Left ventricle myocardium superior (tissue), 1 donor: ENCODE measurements at places on chromosomes 7 and 10. TPM values are rescaled to one million over a fixed set of nuclear protein-coding genes. Genes with fewer than 3 reads are reported as not detected.

GRCh38 chr7:133983685-133984419 is 143.3 kb upstream of the LRGUK start:
- no peak for DNase-seq

DNA sequence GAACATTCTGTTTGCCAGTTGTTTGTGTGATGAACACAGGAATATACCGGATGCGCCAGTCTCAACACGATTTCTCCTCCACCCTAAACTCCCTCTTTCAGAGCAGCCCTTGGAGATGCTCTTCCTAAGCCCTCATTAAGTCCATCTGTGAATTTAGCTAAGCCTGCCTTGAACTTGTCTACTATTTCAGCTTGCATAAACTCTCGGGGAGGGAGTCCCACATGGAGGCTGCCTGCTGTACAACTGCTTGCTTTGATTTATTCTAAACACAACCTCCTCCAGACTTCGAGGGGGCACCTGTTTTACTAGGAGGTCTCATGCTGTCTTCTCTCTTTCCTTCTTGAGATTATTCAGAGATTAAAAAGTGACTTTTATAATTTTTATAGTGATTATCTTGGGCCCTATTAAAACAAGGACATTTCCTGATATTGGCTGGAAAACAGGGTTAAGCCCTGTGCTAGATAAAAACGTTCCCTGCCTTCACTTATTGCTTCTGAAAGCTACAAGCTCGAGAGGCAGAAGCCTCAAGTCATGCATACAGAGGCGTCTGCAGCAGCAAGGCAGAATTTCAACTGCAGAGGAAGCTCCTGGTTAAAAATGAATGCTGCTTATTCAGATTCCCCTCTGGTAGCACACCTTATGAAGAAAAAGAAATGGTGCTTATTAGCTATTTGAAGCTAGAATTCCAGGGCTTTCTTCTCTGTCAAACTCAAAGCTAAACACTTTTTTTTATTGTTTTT is 174.3 kb downstream of the FANK1 start:
- DNase-seq, result no peak

- DNase-seq, result peak; percentile 35
Measured at GRCh38 chr7:105978035-105978434, 15.0 kb downstream of the CDHR3 start.

GRCh38 chr7:71354716-71355115 is 222.8 kb downstream of the GALNT17 start:
- no peak for DNase-seq

The TMEM273 gene
- total RNA-seq, result 17.6 TPM

DNA sequence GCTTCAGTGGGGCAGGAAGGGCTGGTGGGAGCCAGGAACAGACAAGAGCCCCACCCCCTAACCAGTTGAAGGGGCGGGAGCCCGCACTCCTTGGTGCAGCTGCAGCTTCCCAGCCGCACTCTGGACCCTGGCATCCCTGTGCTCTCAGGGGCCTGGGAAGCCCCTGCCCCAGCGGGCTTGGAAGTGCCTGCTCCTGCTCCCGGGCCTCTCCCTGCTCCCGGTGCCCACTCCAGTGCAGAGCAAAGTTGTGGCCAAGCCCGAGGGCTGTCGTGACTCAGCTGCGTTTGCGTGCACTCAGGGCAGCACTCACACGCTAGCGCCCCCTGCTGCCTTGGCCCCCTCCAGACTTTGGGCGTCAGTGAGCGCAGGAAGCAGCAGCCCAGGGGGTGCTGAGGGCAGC is 883.8 kb downstream of the LRMDA start:
- DNase-seq, result no peak

DNA sequence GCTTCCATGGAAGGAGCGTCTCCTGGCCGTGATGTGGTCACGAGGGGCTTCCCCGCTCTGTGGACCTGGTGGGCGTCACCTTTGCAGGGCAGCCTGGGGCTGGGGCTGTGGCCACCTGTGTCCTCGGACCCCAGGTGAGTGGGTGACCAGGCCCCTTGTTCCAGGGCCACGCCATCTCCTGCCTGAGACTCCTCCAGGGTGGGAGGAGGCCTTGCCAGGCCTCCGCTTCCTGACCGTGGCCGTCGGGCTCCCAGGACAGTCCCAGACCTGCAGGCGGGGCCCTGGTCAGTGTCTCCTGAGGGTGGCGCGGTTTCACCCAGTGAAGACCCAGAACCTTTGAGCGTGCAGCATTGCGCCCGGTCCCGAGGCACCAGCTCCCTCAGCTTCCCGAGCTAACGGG is 20.4 kb upstream of the UTF1 start:
- no peak for DNase-seq

DNA sequence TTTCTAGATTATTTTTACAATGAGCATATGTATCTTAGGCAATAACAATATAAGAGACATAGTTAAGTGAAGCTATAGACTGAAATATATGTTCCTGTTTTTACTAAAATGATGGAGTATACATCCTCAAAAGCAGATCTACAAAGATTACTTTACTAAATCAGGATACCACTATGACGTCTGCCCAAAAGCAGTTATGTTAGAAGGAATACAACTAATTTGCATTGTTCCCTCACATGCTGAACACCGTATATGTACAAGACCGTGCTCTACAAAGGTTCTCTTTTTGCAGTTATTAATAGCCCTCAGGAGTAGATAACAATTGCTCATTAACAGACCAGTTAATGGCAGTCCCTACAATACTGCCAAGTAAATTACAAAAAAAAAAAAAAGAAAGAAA is 137.5 kb downstream of the CD36 start:
- no peak for DNase-seq

DNA sequence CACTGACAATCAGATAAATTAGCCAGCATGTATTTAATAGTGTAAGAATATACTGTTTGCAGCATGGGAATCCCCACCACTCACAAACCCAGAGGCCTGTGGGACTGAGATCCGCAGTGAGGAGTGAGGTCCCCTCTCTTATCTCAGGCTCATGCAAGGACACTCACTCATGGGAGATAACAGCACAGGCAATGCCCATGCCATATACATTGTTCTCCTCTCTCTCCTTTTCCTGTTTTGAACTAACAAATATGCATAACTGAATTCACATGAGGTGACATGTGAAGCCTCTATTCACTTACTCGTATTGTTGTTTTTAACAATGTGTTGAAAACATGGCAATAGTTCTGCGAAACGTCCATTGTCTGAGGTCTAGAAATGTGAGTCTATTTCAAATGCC is 230.5 kb downstream of the ARHGAP21 start:
- DNase-seq, result no peak

DNA sequence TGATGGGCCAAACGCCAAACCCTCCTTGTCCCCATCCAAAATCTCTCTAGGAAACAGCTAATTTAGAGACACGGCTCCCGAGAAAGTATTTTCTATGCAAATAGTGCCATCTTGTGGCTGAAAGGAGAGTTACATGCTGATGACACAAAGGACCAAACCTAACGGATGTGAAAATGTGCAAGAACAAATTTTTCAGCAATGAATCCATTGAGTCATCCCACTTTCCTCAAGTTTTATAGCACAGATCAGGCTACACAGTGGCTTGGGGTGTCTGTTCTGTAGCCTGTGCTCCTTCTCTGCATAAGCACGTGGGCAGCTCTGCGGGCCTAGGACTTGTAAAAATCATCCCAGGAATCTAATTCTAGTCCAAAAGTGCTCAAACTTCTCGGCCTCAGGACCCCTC is 154.8 kb upstream of the PRR15 start:
- no peak for DNase-seq

GRCh38 chr10:106609470-106610266 is 554.8 kb downstream of the SORCS1 start:
- no peak for DNase-seq

The NPY4R gene
- total RNA-seq, result not detected

DNA sequence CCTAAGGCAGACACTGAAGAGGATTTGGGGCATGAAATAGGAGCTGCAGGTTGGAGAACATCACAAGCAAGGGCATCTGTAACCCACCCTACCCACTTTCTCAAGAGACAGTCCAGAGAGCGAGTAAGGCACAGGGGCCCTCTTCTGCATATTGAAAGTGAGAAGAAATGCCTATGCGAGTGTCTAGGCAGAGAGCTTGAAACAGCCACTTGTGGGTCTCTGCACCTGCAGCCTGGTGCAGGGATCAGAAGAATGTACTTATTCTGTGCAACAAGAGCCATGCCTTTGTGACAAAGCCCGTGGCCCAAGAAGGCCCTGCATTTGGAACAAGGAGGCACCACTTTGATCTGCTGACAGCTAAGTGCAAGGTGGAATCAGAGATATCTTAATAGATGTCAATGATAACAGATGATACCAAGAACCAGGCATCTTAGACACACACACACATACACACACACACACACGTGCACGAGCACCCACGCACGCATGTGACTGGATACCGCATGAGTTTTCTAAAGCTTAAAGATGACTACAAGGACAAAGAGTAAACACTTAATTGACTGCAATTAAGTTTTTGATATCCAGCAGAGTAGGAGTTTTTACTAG is 89.3 kb downstream of the NPSR1 start:
- DNase-seq, result no peak

DNA sequence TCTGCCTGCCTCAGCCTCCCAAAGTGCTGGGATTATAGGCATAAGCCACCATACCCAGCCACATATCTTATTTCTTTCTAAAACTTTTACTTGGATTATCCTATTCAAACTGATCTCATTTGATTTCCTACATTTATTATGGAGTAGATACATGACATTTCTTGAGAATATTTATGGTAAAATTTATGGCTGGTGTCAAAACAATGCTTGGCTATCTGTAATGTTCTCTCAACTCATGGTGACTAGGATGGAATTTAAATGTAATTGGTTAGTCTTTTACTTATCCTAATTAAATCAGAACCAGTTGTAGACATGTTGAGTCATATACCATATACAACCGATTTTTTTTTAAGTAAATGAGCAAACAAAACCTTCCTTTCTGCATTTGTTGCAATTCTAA is 4.1 kb downstream of the NUP42 start:
- DNase-seq, result no peak

DNA sequence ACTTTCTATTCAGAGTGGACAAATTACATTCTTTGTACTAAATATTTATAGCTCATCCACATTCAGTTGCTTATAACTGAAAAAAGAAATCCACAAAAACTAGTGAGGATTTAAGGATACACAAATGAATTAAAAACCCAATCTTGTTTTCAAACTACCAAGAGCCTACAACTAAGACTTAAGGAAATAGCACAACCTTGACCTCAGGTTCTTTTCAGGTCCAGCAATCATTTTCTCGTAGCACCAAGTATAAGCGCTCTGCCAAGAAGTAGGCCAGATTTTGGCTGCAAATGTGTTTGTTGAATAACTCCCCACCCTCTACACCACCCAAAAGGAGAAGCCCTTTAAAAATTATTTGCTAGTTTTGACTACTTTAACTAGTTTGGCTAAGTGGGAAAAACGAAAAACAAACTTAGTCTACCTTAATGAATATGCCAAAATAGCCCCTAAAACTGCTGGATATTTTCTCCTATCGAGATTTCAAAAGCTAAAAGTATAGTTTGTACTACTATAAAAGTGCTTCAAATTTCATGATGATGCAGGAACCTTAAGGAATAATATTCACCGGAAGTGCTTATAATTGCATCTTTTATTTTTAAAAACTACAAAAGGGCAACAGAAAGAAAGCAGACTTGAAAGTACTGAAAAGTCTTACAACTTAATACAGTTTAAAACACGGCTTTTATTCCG is 2.7 kb upstream of the KMT2E start:
- DNase-seq, result no peak

GRCh38 chr10:3681642-3682554 is 103.1 kb downstream of the KLF6 start:
- no peak for DNase-seq

DNA sequence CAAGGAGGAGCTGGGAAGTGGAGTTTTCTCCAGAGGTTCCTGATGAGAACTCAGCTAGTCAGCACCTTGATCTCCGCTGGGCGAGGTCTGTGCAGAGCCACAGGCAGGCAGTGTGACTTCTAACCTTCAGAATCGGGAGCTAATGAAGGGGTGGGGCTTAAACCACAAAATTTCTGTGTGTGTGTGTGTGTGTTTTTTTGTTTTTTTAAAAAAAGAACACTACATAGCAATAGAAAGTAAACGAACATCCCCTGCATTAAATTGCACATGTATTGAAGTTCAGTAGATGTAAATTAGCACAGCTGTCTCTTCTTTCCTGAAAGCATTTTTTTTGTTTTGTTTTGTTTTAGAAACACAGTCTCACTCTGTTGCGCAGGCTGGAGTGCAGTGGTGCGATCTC is 46.2 kb downstream of the RBM17 start:
- no peak for DNase-seq

The TUBB8 gene
- total RNA-seq, result not detected

The IPMK gene
- 2.2 TPM for total RNA-seq

The MINPP1 gene
- 5.0 TPM for total RNA-seq

GRCh38 chr10:4687397-4687796 is 138.6 kb upstream of the AKR1E2 start:
- DNase-seq, result no peak

The ZNF783 gene
- total RNA-seq, result 4.8 TPM

GRCh38 chr10:98445200-98445812 is 1.4 kb downstream of the HPS1 start:
- DNase-seq, result no peak

- DNase-seq, result no peak
Measured at GRCh38 chr10:63431962-63432797, 33.6 kb downstream of the JMJD1C start.

The MEIG1 gene
- total RNA-seq, result not detected

GRCh38 chr7:4819560-4820404 is 42.0 kb downstream of the PAPOLB start:
- DNase-seq, result peak; percentile 73

GRCh38 chr10:3427950-3428354 is 255.4 kb upstream of the PITRM1 start:
- peak; percentile 69 for DNase-seq

GRCh38 chr7:22860337-22860736 is 37.7 kb upstream of the TOMM7 start:
- DNase-seq, result no peak

- no peak for DNase-seq
Measured at GRCh38 chr7:98956469-98956868, 78.1 kb downstream of the TRRAP start.

The ST8SIA6 gene
- 7.4 TPM for total RNA-seq

GRCh38 chr10:31604096-31604495 is 285.1 kb downstream of the ZEB1 start:
- peak; percentile 56 for DNase-seq

DNA sequence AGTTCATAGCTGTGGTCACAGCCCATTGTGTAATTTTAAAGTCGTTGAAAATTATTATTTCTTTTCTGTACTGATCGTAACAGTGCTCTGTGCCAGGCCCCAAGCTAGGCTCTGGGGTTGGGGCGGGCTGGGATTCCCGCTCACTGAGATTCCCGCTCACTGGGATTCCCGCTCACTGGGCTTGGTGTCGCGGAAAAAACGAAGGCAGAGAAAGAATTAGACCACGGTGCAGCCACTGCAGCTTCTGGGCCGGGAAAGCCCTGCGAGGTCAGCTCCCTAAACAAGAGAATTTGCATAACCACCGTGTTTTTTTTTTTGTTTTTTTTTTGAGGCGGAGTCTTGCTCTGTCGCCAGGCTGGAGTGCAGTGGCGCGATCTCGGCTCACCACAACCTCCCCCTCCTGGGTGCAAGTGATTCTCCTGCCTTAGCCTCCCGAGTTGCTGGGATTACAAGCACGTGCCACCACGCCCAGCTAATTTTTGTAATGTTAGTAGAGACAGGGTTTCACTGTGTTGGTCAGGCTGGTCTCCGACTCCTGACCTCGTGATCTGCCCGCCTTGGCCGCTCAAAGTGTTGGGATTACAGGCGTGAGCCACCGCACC is 31.2 kb downstream of the FOXK1 start:
- DNase-seq, result no peak

The COL17A1 gene
- 0.32 TPM for total RNA-seq
